Activated CD8-positive, alpha-beta memory T cell treated with anti-CD3 and anti-CD28 coated beads for 1 hour (primary cell): ENCODE measurements at places on chromosomes 11 and 22.
A peak's percentile ranks its signal among the peaks of the same experiment; 100 is the strongest.

DNA sequence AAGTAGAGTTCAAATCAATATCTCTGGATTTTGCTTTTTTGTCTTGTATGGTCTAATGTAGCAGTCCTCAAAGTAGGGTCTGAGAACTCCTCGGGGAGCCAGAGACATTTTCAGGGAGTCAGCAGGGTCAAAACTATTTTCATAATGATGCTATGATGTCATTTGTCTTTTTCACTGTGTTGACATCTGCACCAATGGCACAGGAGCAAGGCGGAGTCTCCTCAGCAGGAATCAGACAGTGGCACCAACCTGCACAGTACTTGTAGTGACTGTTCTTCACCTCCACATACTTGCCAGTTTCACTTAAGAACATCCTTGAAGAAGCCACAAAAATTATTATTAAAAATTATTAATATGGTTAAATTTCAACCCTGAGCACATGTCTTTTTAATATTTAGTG is 14.9 kb upstream of the FXYD6 start:
- DNase-seq, result no peak

DNA sequence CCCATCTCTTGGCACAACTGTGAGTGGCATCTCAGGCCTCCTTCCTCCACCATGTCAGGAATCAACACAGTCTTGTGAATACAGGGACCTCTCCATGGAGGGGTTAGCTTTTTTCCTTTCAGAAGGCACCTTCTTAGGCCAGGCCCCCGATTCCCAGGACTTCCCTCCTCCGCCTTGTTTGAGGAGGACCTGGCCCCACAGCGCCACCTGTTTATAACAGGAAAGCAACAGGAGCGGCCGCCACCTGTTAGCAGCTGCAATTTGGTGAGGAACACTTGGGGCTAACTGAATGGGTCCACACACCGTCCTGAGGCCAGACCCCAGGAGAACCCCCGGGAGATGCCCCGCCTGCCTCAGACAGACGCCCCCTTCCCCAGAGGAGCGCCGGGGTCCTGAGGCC is 3.8 kb upstream of the PKP3 start:
- DNase-seq, result no peak

- DNase-seq, result no peak
Observed at GRCh38 chr22:45885171-45885840, 91.7 kb downstream of the WNT7B start.

DNA sequence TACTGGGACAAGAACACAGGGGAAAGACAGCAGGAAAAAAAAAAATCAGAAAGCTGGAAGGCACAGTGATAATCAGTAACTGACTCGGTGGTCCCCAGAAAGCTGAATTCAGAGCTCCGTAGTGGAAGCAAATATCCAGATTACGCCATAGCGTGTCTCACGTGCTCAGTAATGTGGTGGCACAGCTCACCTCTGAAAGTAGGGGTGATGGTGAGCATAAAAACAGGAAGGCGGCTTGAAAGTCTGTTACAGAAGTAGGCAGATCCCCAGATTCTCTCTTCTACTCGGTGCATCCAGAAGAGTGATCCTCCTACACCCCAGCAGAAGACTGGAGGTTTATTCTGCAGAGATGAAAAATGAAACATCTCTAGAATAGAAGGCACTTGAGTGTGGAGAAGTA is 11.1 kb upstream of the OR8B3 start:
- no peak for DNase-seq

GRCh38 chr11:9719566-9720289 is 55.9 kb downstream of the SWAP70 start:
- no peak for DNase-seq

DNA sequence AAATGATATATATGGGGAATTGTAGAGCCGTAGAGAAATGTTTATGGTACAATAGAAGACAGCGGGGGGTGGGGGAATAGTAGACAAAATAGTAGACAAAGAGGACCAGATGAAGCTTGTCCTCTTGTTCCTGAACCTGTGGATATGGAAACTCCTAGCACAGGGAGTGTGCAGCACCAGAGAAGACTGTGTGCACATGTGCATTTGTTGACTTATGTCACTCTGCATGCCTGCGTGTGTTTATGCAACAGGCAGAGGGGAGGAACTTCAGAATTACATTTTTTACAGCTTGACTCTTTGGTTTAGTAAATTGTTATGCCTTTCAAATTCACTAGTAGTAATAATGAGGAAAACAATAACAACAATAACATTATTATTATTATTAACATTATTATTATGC is 36.0 kb downstream of the TENM4 start:
- no peak for DNase-seq

GRCh38 chr11:77073328-77074001 is 6.7 kb downstream of the CAPN5 start:
- DNase-seq, result no peak

DNA sequence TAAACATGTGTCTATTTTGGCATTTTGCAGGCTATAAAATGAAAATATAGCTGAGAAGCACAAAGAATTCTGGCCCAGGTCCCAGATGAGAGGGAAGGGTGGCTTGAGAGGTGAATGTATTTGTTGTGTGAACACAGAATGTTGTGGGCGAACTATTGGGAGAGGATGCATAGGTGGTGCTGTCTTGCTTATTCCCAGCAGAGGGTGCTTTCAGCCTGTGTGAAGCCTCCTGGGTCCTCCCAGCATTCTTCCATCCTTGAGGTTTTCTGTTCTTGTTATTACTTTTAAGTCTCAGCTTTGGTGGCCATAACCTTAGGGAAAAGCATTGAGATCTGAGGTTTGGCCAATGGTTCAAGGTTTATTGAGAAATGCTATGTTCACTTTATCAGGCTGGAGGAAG is 108.7 kb upstream of the SNX19 start:
- no peak for DNase-seq

- DNase-seq, result no peak
Observed at GRCh38 chr11:74377689-74378088, 20.5 kb downstream of the PGM2L1 start.

GRCh38 chr11:2273311-2273710 is 2.9 kb upstream of the ASCL2 start:
- no peak for DNase-seq

DNA sequence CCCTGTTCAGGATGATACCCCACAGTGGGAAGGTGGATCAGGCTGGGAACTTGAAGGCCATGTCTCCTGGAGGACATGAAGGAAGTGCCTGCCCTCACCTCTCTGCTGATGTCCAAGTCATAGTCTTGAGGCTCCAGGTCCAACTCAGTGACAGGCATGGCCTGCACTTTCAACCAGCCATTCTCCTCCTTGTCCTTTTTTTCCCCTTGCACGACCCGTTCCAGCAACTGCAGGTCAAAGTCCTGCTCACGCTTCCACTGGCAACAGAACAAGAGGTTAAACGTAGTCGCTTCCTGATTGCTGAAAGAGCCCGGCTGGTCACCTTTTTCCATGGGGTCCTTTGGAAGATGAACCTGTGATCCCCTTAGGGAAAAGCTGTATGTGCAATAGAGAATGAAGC is 47.7 kb downstream of the C11orf58 start:
- no peak for DNase-seq

DNA sequence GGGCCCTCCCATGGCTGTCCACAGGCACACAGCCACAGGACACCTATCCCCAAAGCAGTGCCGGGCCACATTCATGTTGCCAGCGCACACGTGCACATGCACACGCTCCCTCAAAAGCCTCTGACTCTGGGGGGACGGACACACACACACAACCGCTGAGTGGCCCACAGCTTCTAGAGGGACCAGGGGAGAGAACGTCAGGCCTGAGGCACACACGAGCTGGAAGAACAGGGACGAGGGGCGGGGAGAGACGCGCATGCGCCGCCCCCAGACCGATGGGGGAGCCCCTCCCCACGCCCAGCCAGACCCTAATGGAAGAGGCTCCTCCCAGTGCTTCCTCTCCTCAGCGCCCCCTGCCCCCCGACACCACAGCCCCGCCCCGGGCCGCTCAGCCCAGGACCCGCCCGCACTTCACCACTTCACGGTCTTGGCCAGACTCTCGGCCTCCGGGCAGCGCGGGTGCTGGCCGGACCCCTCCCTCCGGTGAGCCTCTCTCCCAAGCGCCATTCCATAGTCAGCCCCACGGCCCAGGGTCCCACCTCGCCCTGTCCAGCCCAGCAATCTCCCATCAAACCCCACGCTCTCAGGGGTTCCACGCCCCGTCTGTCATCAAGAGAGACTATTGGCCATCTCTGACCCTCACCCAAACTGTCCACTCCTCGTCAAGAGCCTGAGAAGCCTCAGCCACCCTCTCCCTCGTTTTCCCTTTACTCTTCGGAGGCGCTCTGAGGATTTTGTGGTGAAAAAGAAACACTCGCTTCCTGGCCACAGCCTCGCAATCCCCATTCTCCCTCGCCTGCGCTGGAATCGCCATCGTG is 11.7 kb downstream of the NRXN2 start:
- DNase-seq, result no peak

DNA sequence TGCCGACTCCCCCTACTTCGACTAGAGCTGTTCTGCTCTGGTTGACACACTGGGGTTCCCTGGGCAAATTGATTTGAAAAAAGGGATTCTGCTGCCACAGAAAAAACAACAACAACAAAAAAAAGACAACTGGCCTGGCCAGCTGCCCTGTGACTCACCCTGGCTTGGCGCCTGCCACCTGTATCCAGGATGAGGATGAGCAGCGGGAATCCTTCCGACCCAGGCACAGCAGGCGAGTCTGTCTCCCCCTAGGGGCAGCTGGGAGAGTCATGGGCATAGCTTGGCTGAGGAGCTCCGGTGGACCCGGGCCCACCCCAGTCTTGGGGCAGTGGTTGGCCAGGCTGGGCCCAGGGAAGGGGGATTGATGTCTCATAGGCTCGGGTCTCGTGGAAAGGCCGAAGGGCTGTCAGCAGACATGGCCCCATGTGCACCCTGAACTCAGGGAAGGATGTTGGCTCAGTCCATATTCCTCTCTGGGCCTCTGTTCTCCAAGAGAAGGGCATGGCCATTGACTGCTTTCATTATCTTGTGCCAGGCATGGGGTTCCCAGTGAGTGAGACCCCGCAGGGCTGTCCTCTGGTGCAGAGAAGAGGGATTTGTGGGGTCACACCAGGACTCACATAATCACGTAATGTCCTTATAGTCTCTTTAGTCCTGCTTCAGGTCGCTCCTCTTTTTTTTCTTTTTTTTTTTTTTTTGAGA is 10.4 kb upstream of the SUN2 start:
- peak; percentile 30 for DNase-seq

- DNase-seq, result peak; percentile 26
Observed at GRCh38 chr11:117907276-117908108, 21.7 kb downstream of the TMPRSS13 start.

- DNase-seq, result no peak
Observed at GRCh38 chr22:44383064-44383575, 70.4 kb upstream of the SHISAL1 start.

GRCh38 chr22:35734517-35734827 is 16.8 kb downstream of the APOL5 start:
- no peak for DNase-seq

DNA sequence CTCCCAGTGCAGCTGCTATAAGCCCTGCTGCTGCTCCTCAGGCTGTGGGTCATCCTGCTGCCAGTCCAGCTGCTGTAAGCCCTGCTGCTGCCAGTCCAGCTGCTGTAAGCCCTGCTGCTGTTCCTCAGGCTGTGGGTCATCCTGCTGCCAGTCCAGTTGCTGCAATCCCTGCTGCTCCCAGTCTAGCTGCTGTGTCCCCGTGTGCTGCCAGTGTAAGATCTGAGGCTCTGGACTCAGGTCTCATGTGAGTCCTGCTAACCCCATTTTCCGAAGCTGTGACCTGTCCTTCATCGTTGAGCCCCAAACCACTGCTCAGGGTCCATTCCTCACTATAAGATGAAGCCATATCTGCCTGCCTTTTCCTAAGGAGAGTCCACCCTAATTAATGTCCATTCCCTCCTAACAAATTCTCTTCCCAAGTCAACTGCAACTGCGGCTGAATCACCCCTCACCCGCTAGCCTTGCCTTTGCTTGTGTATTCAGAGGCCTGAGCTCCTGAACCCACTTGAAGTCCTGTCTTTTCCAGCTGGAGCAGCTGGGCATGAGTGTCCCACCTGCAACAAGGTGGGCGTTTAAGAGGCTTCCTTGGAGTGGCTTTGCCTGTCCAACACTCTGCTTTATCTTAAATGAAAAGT is 626 bp downstream of the KRTAP5-7 start:
- DNase-seq, result no peak

GRCh38 chr11:130040281-130040940 is 29.3 kb upstream of the APLP2 start:
- no peak for DNase-seq

- no peak for DNase-seq
Observed at GRCh38 chr11:102472127-102472526, 19.6 kb upstream of the TMEM123 start.

DNA sequence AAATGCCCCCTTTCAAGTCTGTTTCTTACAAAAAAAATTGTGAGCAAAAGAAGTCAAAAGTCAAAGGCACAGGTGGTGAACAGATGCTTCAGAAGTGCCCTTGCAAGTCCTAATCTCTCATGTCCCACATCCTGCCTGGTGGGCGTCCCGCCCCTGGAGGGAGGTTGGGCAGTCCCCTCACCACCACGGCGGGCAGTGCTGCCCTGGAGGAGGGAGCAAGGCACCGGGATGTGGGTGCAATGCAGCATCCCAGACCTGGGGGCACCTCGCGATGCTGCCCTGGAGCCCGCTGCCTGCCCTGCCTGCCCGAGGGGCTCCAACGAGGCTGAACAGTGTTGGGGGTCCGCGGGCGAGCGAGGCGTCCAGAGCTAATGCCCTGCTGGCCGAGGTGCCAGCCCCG is 15.9 kb downstream of the MRGPRG start:
- no peak for DNase-seq

- DNase-seq, result no peak
Observed at GRCh38 chr22:26054841-26055605, 114.2 kb upstream of the SEZ6L start.
